ENCODE measurements at places on chromosomes 2 and 18. TPM values are rescaled to one million over a fixed set of nuclear protein-coding genes. Genes with fewer than 3 reads are reported as not detected.

The DNER gene
- total RNA-seq = not detected

The HNRNPA3 gene
- total RNA-seq = 23.7 TPM

The SLC38A11 gene
- total RNA-seq = not detected

The BUB1 gene
- total RNA-seq = 6.2 TPM

The GREB1 gene
- 0.27 TPM for total RNA-seq

The SCN7A gene
- under 0.01 TPM for total RNA-seq

The SERPINB3 gene
- total RNA-seq = not detected

The CYS1 gene
- total RNA-seq = not detected

The PLA2R1 gene
- total RNA-seq = 2.4 TPM

The MYO5B gene
- under 0.01 TPM for total RNA-seq

The MTIF2 gene
- total RNA-seq = 19.1 TPM

The CPO gene
- not detected for total RNA-seq

The GKN2 gene
- not detected for total RNA-seq

The MAIP1 gene
- 25.0 TPM for total RNA-seq

The NOSTRIN gene
- total RNA-seq = 0.27 TPM

The LCT gene
- 0.27 TPM for total RNA-seq

The DSG1 gene
- total RNA-seq = not detected

The SPP2 gene
- not detected for total RNA-seq

The UGT1A3 gene
- total RNA-seq = not detected

The REG3G gene
- not detected for total RNA-seq

The METAP1D gene
- 5.1 TPM for total RNA-seq

The FASTKD2 gene
- 26.7 TPM for total RNA-seq

The MAL gene
- total RNA-seq = 0.54 TPM

The ALLC gene
- total RNA-seq = not detected

The FLACC1 gene
- 0.27 TPM for total RNA-seq

The IL36G gene
- total RNA-seq = not detected

The C2orf80 gene
- not detected for total RNA-seq

The GAL3ST2 gene
- 3.8 TPM for total RNA-seq

The TMEM214 gene
- total RNA-seq = 44.4 TPM
